ENCODE measurements at places on chromosomes 5 and 9. TPM values are rescaled to one million over a fixed set of nuclear protein-coding genes. Genes with fewer than 3 reads are reported as not detected.

SMAD5 gene
- 20.1 TPM for total RNA-seq

ASPN gene
- not detected for total RNA-seq

GAS1 gene
- 0.22 TPM for total RNA-seq

MAST4 gene
- 2.3 TPM for total RNA-seq

PNPLA7 gene
- total RNA-seq: 1.1 TPM

SLC25A51 gene
- total RNA-seq: 21.0 TPM
